ENCODE measurements at places on chromosomes 2 and 18.

GRCh38 chr2:136137982-136138381 lies 20.0 kb upstream of the CXCR4 start:
- DNase-seq: no peak

- no peak for DNase-seq
Observed at GRCh38 chr2:17515652-17516051, 2.6 kb downstream of the RAD51AP2 start.

- no peak for DNase-seq
Observed at GRCh38 chr2:117481608-117482007, 332.9 kb upstream of the DDX18 start.

- no peak for DNase-seq
Observed at GRCh38 chr18:77708826-77709506, 459.3 kb downstream of the GALR1 start.

DNA sequence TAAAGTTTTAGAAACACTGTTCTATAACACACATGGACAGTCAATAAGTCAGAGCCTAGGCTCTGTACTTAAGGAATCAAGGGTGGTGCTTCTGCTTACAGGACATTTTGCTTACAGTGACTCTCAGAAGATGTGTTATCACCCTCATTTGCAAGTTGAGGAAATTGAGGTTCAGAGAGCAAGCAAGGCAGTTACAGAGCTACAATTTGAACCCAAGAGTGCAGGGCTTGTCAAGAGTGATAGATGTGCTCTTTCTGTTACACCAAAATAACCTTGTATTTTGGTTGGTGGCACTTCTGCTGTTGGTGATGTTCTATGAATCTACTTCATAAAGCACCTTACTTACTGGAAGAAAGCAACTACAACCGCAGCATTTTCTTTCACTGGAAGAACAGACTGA lies 170.2 kb downstream of the THADA start:
- DNase-seq: no peak

Data from activated CD4-positive, alpha-beta T cell treated with anti-CD3 and anti-CD28 coated beads for 4 hours (primary cell).